ENCODE measurements at places on chromosomes 4 and X. TPM values are rescaled to one million over a fixed set of nuclear protein-coding genes. Genes with fewer than 3 reads are reported as not detected.

RAB9B gene
- total RNA-seq: 8.9 TPM

SYTL5 gene
- not detected for total RNA-seq

ITGB1BP2 gene
- 35.7 TPM for total RNA-seq

TGIF2LX gene
- not detected for total RNA-seq

AFP gene
- not detected for total RNA-seq

FANCB gene
- 1.3 TPM for total RNA-seq

SEPSECS gene
- total RNA-seq: 3.8 TPM

PARM1 gene
- total RNA-seq: 23.3 TPM

- no peaks in the 10 kb centered on the region for H3K4me1 ChIP-seq
- no peak overlapping the region for H3K4me3 ChIP-seq
- no peaks in the 10 kb centered on the region for H3K36me3 ChIP-seq
- no peak for DNase-seq
- H3K27me3 ChIP-seq: no peaks in the 10 kb centered on the region
These were observed 5.2 kb downstream of the NLRP2B start for GRCh38 chrX:57674861-57675260.

- DNase-seq: no peak
- H3K27me3 ChIP-seq: no peaks in the 10 kb centered on the region
- no peak overlapping the region for H3K4me3 ChIP-seq
- no peak overlapping the region for H3K27ac ChIP-seq
- no peaks in the 10 kb centered on the region for H3K4me1 ChIP-seq
- no peaks in the 10 kb centered on the region for H3K36me3 ChIP-seq
These were observed 60.9 kb downstream of the ADGRA3 start for GRCh38 chr4:22454955-22455354.

DNA sequence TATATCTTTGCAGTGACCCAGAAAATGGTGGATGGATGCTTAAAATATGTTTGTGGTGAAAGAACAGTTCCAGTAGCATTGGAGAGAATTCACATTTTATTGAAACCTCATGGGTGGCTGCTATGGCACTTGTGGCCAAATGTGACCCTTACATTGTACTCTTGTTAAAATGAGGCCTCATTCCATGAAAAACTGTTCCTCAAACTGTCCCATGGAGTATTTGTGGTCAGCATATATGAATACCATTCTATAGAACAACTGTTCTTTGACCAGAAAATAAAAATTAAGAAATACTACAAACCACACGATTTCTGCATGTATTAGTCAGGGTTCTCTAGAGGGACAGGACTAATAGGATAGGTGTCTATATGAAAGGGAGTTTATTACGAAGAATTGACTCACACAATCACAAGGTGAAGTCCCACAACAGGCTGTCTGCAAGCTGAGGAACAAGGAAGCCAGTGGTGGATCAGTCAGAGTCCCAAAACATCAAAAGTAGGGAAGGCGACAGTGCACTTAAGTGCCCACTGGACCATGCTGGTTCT is 35.1 kb downstream of the GEMIN8 start:
- no peaks in the 10 kb centered on the region for H3K36me3 ChIP-seq
- no peaks in the 10 kb centered on the region for H3K4me1 ChIP-seq
- no peaks in the 10 kb centered on the region for H3K27me3 ChIP-seq

GRCh38 chr4:77453911-77454310 is 151.7 kb upstream of the CXCL13 start:
- no peaks in the 10 kb centered on the region for H3K36me3 ChIP-seq
- H3K4me3 ChIP-seq: no peak overlapping the region
- DNase-seq: no peak
- no peak overlapping the region for H3K27ac ChIP-seq
- no peaks in the 10 kb centered on the region for H3K27me3 ChIP-seq

- no peak for DNase-seq
- H3K4me1 ChIP-seq: peaks cover 3% of the 10 kb centered on the region
- H3K27me3 ChIP-seq: no peaks in the 10 kb centered on the region
- H3K4me3 ChIP-seq: no peak overlapping the region
- H3K36me3 ChIP-seq: peaks cover 12% of the 10 kb centered on the region
These were observed 22.2 kb downstream of the CCDC149 start for GRCh38 chr4:24890561-24891126.

DNA sequence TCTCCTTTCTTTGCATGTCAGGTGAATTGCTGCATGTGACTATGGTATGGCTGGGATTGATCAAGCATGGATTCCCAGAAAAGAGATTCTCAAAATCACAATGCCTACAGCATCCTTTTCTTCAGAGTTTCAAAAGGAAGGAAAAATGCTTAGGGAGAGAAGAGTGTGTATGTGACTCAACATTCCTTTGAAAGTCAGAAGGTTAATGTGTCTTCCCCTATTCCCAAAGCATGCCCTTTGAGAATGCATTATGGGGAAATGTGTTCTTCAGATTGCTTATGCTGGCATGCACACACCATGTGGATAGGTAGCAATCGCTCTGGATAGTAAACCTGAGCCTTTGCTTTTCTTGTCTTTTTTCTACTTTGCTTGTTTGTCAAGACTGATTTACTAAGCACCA is 78.5 kb downstream of the ELOVL6 start:
- H3K4me3 ChIP-seq: no peak overlapping the region
- no peaks in the 10 kb centered on the region for H3K36me3 ChIP-seq
- no peaks in the 10 kb centered on the region for H3K4me1 ChIP-seq

- no peaks in the 10 kb centered on the region for H3K27me3 ChIP-seq
- H3K4me1 ChIP-seq: no peaks in the 10 kb centered on the region
- DNase-seq: no peak
- H3K4me3 ChIP-seq: no peak overlapping the region
- H3K36me3 ChIP-seq: no peaks in the 10 kb centered on the region
These were observed 91.4 kb downstream of the DCTD start for GRCh38 chr4:182825786-182826185.

DNA sequence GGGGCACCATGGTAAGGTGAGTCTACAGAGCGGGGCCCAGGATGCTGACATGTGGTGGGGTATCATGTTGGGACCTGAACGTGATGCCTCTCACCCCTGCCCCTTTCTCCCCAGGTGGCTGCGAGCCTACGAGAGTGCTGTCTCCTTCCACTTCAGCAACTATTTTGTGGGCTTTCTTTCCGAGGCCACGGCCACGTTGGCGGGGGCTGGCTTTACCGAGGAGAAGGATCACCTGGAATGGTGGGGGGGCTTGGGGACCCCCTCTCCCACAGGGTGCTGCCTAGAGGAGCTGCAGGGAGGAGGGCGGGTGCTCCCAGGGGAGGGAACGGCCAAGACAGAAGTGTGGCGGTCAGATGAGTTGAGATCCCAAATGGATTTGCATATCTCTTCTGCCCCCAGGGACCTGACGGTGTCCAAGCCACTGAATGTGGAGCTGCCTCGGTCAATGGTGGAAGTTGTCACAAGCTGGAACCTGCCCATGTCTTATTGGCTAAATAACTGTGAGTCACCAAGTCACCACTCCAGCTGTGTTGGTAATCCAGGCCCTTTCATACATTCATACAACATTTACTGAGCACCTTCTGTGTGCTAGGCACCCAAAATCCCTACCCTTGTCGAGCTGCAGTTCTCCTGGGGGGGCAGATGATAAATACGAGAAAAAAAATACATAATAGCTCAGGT is 5.5 kb downstream of the PORCN start:
- DNase-seq: no peak
- peaks cover 4% of the 10 kb centered on the region for H3K27me3 ChIP-seq
- H3K27ac ChIP-seq: no peak overlapping the region
- peaks cover 20% of the 10 kb centered on the region for H3K36me3 ChIP-seq

DNA sequence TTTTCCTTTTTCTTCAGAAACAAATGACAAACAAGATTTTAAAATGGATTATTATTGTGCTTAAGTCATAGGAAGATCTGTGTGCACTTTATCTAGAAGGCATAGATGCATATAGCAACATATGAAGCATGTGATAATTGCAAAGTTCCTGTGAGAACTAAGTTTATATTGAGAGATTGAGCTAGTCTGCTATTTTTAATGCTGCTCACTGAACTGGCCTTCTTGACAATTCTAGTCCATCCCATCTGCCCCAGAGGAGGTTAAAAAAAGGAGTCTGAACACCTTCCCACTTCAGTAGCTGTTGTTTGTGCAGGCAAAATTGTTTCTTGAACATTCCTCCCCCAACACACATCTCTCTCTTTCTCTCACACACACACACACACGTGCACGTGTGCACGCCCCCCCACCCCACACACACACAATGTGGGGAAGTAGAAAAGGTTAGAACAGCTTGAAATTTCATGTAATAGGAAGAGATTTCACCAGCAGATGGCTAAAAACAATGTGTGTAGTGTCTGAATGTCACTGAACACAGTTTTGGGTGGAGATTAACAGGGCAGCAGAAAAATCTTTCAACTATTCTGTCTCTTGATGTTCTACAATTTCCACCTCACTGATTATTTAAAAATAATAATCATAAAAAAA is 108.0 kb downstream of the GPM6A start:
- H3K36me3 ChIP-seq: no peaks in the 10 kb centered on the region
- H3K4me1 ChIP-seq: peaks cover 27% of the 10 kb centered on the region
- peak overlapping the region; percentile 73 for H3K27ac ChIP-seq
- no peak overlapping the region for H3K4me3 ChIP-seq
- no peaks in the 10 kb centered on the region for H3K27me3 ChIP-seq

- H3K4me3 ChIP-seq: no peak overlapping the region
- no peaks in the 10 kb centered on the region for H3K36me3 ChIP-seq
- no peak for DNase-seq
- H3K4me1 ChIP-seq: no peaks in the 10 kb centered on the region
- H3K27me3 ChIP-seq: no peaks in the 10 kb centered on the region
These were observed 5.7 kb downstream of the CYBB start for GRCh38 chrX:37785569-37785968.

DNA sequence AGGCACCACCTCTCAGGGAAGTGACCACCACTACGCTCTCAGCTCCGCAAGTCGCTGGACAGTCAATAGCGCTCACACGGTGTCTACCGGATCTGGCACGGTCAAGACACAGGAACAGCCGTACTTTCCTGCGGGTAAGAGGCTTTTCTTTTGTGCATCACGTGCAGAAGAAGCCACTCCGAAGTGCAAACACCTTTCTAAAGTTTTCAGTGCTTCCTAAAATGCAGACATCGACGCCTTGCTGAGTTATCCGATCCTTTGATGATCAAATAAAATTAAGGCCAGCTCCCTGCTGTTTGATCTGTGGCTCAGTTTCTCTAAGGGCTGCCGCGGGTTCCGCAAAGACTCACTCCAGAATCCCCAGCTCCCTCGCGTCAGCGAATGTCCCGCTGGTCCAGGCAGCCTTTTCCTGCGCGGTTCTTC is 71.8 kb downstream of the FBXO8 start:
- H3K27ac ChIP-seq: no peak overlapping the region
- H3K4me1 ChIP-seq: peaks cover 38% of the 10 kb centered on the region
- H3K36me3 ChIP-seq: no peaks in the 10 kb centered on the region
- H3K27me3 ChIP-seq: peaks cover 76% of the 10 kb centered on the region

DNA sequence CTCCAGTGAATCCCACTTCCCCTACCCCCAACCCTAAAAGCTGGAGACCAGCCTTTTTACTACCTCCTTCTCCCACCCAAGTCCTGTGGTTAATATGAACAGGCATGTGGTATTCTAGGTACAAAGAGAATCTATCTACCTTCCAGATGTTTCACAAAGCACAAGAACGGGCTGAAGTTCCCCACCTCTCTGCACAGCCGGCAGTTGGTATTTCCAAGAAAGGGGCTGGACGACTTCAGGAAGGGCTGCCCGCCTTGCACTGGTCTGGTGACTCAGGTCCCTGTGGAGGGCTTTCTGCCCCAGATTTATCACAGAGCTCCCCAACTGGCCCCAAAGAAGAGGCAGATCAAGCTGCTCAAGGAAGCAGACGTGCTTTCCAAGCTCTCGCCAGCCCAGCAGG is 4.5 kb downstream of the FAM47E start:
- no peak overlapping the region for H3K27ac ChIP-seq
- H3K27me3 ChIP-seq: no peaks in the 10 kb centered on the region
- peaks cover 1% of the 10 kb centered on the region for H3K4me1 ChIP-seq
- H3K36me3 ChIP-seq: no peaks in the 10 kb centered on the region

GRCh38 chr4:127776620-127777019 is 5.5 kb upstream of the HSPA4L start:
- H3K4me1 ChIP-seq: peaks cover 5% of the 10 kb centered on the region
- no peaks in the 10 kb centered on the region for H3K36me3 ChIP-seq
- H3K27me3 ChIP-seq: no peaks in the 10 kb centered on the region
- H3K4me3 ChIP-seq: no peak overlapping the region

GRCh38 chrX:39261446-39262147 is 460.3 kb downstream of the MID1IP1 start:
- no peaks in the 10 kb centered on the region for H3K4me1 ChIP-seq
- DNase-seq: no peak
- H3K4me3 ChIP-seq: no peak overlapping the region

GRCh38 chr4:121248747-121249146 is 84.6 kb upstream of the TNIP3 start:
- H3K4me3 ChIP-seq: no peak overlapping the region
- no peak for DNase-seq

DNA sequence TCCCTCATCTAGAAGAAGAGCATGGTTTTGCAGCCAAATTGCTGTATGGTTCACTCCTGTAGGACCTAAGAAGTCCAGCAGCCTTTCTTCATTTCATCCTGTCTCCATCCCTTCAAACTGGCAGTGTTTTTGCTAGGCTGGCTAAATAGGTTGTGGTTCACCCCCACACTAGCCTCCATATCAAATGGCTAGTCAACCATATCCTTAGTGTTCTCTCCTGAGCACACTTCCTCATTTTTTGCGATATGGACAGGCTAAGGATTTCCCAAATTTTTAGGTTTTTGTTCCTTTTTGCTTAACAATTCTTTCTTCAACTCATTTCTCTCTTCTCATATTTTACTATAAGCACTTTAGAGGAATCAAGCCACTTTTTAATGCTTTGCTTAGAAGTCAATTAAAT is 98.8 kb upstream of the NOCT start:
- H3K36me3 ChIP-seq: no peaks in the 10 kb centered on the region
- H3K4me3 ChIP-seq: no peak overlapping the region
- H3K4me1 ChIP-seq: peaks cover 9% of the 10 kb centered on the region
- H3K27ac ChIP-seq: no peak overlapping the region
- no peaks in the 10 kb centered on the region for H3K27me3 ChIP-seq

DNA sequence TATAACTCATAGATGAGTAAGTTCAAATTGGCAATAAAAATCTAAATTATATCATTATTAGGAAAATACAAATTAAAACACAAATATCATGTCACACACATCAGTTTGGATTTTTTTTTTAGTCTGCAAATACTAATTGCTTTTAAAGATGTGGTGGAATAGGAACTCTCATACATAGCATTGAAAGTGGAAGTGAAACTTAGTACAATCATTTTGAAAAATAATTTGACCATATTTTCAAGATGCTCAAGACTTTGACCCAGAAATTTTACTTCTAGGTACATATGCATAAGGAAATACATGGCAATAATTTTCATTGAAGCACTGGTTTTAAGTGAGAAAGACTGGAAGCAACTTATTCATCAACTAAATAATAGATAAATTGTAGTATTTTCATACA is 147.5 kb upstream of the SMIM31 start:
- no peak overlapping the region for H3K4me3 ChIP-seq
- H3K4me1 ChIP-seq: no peaks in the 10 kb centered on the region
- DNase-seq: no peak
- no peaks in the 10 kb centered on the region for H3K36me3 ChIP-seq

DNA sequence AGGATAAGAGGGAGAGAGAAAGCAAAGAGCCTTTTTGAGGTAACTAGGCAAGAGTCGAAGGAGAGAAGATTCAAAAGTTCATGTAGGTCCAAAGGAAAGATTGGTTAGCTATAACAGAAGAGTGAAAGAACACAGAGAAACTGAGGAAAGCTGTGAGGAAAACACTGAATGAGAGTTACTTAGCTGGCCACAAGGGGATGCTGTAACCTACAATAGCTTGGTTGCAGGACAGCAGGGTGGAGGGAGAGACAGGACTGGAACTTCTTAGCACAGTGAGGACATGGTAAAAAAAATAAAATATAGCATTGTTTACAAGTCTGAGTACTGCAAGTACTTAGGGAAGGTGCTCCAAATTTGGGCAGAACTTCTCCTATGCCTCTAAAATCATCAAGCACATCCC is 48.3 kb downstream of the RAI2 start:
- H3K4me1 ChIP-seq: peaks cover 30% of the 10 kb centered on the region
- H3K27me3 ChIP-seq: no peaks in the 10 kb centered on the region
- H3K36me3 ChIP-seq: no peaks in the 10 kb centered on the region
- H3K4me3 ChIP-seq: no peak overlapping the region
- H3K27ac ChIP-seq: no peak overlapping the region
